Heart left ventricle (tissue), 16 donors: ENCODE measurements at places on chromosomes 1 and 21.

GRCh38 chr1:204859861-204860267, 10.8 kb upstream of the NFASC start:
- DNase-seq = no peak

DNA sequence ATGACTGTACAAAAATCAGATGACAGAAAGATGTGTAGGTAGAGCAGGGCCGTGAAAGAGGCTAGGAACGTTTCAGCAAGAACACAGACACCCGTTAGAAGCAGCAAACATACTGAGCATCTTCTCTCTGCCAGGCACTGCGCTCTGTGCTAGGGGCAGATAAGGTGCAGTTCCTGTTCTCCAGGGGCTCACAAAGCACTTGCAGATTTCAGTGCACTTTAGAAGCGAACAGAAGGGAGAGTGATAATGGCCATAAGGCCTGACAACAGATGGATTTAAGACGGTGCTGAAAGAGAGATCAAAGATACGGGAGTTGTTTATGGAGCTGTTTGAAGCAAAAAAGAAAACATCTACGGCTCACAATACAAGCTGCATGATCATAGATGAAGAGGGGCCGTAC, 200.3 kb upstream of the FOXD3 start:
- no peak for DNase-seq

DNA sequence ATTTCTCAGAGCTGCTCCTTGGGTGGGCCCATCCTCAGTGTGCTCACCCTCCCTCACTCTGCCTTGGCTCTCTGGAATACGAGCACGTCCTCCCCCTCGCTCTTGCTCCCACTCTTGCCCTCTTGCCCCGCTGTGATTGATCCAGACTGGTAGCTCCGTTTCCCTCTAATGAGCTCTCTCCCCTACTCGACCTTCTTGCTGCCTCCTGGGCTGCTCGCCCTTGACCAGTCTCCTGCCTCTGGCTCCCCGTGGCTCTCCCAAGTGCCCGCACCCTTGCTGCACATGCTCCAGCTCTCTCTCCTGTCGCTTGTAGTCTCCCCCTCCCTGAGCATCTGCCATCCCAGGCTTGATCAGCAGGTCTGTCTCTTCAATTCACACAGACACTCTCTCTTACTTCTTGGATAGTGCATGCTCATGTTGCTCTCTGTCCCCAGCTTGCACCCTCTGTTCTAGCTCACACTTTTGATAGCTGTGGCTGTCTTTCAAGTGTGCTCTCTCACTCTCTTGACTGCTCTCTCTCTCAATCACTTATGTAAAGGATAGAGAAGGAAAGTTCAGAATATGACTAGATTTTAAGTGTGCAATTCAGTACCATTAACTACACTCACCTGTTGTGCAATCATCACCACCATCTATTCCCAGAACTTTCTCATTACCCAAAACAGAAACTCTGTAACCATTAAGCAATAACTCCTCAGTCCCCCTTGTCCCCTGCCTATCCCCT, 51.1 kb downstream of the PHC2 start:
- peak; percentile 39 for DNase-seq

GRCh38 chr1:39195166-39196111, 9.1 kb upstream of the MACF1 start:
- DNase-seq = no peak

- no peak for DNase-seq
Measured at GRCh38 chr1:53968125-53968513, 22.0 kb downstream of the LRRC42 start.

DNA sequence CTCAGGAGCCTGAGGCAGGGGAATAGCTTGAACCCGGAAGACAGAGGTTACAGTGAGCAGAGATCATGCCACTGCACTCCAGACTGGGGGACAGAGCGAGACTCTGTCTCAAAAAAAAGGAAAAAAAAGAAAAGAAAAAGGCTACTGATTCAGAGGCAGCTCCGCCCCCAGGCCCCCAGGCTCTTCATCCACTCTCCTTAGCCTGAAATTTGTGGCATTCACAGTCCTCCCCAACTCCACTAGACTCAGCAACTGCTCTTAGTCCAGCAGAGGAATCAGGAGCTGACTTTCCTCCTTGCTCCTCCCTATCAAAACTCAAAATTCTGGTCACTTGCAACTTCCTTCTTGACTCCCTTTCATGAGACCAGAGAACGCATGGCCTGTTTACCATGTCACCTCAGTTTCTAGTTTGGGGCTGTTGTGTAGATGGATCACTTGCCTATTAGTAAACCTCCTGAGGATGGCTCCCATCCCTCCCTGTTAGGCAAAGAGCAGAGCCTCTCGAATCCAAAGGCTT, 27.1 kb downstream of the PCAT6 start:
- DNase-seq = no peak

GRCh38 chr1:56535939-56536338, 43.4 kb downstream of the PLPP3 start:
- peak; percentile 71 for DNase-seq

GRCh38 chr1:192959657-192960186, 99.4 kb downstream of the UCHL5 start:
- DNase-seq = no peak

DNA sequence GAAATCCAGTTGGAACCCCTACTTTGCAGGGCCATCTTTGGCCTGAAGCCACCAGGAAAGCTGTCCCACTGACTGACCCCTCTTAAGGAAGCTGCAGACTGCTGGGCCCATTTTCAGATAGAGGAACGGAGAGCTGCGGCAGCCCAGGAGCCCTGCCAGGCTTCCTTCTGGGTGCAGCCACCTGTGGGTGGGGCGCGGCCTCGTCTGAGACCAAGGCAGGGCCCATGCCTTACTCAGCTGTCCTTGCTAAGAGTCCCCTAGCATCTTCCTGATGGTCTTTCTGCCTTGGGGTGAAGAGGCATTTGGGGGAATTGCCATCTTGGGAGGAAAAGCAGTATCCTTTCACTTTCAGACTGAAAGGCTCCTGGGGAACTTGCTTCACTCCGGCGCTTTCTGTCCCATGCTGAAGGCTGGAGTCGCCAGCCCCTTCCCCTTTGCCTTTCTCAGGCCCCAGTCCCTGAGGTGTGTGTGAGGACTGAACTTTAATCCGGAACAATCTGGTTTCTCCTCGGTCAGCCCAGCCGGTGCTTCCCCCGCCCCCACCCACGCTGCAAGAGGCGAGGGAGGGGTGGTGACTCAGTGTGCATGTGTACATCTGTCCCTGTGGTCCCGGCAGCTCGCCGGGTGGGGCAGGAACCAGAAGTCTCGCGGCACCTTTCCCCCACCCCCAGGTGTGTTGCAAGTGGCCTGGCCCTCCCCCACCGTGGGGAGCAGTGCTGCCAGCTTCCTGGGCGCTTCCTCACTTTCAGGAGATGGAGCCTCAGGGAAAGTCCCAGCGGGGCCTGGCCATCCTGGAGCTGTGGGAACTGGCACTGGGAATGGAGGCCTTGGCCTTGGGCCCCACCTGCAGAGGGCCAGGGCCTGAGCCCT, 5.1 kb downstream of the ZC3H12A start:
- DNase-seq = peak; percentile 84
